ENCODE measurements at places on chromosomes 7 and 10.

DNA sequence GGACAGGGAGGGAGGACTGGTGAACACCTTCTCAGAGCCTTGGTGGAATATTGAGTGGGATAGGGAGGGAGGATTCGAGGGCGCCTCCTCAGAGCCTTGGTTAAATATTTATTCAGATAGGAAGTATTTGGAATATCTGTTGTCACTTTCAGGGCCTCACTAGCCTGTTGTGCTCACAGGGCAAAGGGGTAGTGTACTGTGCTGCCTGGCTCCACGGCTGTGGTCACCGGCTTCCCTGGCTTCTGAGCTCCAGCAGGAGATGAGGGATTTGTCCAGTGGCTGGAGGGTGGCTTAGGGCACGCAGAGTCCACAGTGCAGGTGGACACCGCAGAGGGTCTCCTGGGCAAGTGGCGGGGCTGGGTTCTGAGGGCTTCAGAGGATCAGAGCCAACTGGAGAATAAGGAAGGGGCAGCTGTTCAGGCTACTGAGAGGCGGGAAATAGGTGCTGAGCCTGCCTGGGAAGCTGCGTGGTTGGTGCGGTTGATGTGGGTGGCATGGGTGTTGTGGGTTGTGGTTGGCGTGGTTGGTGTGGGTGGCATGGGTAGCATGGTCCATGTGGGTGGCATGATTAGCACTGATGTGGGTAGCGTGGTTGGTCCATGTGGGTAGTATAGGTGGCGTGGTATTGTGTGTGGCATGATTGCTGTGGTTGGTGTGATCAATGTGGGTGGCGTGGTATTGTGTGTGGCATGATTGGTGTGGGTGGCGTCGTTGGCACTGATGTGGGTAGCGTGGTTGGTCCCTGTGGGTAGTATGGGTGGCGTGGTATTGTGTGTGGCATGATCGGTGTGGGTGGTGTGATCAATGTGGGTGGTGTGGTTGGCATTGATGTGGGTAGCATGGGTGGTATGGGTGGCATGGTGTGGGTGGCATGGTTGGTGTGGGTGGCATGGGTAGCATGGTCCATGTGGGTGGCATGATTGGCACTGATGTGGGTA lies 16.7 kb downstream of the INPP5A start:
- DNase-seq: no peak

- no peak for DNase-seq
These were observed 12.3 kb downstream of the NOD1 start for GRCh38 chr7:30466266-30466665.

GRCh38 chr7:154676422-154677073 lies 326.4 kb downstream of the PAXIP1 start:
- no peak for DNase-seq

DNA sequence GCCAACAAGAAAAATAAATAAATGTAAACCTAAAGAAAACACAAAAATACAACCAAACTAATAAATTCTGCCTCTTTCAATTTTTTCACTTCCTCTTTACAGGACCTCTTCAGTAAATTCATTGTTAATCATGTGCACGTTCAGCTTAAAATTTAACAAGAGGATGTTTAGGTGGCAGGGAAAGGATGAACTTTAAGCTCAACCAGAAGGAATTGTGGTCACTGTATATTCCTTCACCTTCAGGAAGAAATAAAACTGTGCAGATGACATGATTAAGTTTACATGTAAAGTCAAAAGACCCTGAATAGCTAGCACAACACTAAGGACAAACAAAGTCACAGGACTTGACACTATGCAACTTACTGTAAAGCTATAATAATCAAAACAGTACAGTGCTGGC lies 33.0 kb downstream of the KIF5B start:
- no peak for DNase-seq

- no peak for DNase-seq
These were observed 97.3 kb downstream of the GRB10 start for GRCh38 chr7:50685135-50686065.

DNA sequence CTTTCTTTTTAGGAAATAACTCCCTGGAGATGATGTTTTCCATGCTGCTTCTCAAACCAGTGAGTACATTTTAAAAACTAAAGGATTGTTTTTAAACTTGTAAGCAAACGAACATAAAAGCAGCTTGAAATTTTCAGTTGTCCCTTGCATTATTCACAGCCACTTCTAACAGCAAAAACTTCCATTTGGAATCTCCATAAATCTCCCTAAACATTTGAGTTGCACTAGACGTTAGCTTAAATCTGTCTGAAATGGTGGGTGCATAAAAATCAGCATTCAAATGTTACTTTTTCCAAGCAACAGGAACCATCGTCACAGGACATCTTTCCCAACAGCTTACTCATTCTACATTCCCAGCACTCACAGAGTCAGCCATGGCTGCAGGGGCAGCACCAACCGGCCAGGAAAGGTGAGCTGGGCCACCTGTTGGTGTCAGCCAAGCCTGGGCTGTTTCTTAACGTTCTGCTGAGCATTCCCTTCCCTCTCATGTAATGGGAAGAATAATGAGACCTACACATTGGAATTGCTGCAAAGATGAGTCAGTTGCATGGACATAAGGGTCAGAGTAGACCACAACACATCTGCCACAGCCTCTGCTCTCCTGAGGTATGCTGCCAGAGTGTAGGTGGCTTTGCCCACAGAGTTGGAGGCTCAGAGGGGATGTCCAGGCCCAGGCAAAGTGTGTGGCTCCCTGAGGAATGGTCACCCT lies 163.2 kb downstream of the TNS3 start:
- peak; percentile 69 for DNase-seq

DNA sequence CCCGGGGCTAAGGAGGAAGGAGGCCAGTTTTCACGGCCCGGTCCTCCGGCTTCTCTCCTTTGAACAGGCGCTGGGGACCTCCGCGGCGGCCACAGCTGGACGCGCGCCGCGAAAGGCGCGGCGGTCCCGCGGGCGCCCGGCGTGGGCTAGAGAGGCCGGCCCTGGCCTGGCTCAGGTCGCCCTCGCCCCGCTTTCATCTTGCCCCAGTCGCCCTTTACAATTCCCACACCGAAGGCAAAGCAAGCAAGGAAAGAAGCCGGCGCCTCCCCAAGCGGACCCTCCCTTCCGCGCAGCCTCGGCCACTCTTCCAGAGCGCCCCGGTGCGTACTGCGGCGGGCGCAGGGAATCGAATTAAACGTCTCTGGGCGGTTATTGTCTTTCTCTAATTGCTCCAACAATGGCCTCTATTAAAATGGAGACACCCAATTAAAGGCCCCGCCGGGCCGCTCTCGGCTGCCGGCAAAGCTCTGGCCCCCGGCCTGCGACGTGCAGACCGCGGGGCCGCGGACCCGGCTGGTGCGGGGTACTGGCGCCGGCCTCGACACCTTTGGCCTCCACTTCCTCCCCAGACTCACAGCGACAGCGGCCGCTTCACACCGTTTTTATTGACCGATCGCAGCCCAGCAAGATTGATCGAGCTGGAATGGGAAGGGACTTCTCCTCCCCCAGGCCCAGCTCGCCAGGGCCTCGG lies 4.5 kb upstream of the GATA3 start:
- DNase-seq: no peak

GRCh38 chr7:22476824-22477223 lies 23.2 kb downstream of the STEAP1B start:
- DNase-seq: no peak

- DNase-seq: peak; percentile 20
These were observed 17.7 kb downstream of the FRG2B start for GRCh38 chr10:133608855-133609254.

DNA sequence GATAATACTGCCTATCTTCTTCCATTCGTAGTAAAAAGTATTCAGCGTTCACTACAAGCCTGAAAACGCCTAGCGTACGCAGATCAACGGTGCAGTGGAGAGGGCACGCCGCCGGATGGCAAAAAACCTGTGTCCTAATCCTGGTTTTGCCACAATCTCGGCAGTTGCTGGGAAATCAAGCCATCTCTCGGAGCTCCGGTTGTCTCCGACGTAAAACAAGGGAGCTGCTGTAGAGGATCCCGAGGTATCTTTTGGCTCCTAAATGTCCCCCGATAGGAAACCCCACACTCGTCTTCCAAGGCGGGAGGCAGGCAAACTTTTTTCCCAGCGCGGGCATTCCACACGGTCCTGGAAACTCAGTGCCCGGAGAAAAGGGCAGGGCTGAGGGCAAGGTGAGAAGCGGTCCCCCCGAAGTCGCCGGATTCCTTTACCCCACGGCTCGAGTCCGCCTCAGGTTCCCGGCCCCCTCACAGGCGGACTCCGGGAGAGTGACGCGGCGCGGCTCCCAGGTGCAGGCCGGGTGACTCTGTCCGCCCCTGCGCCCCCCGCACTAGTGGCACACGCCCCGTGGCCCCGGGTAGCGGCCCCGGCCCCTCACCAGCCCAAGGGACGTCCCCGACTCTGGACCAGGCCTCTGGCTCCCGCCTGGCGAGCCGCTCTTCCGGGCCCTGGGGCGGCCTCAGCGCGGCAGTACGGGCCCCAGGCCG lies 649 bp downstream of the IDE start:
- peak; percentile 56 for DNase-seq

GRCh38 chr7:140639366-140640053 lies 1.1 kb downstream of the DENND2A start:
- peak; percentile 58 for DNase-seq

- DNase-seq: no peak
These were observed 394.3 kb downstream of the DNAJB6 start for GRCh38 chr7:157731126-157731525.
